ENCODE measurements at places on chromosomes 7 and 10.

GRCh38 chr10:11525503-11525902 is 85.9 kb downstream of the USP6NL start:
- no peak for DNase-seq

GRCh38 chr7:100875356-100875751 is 451 bp downstream of the SRRT start:
- DNase-seq: no peak

DNA sequence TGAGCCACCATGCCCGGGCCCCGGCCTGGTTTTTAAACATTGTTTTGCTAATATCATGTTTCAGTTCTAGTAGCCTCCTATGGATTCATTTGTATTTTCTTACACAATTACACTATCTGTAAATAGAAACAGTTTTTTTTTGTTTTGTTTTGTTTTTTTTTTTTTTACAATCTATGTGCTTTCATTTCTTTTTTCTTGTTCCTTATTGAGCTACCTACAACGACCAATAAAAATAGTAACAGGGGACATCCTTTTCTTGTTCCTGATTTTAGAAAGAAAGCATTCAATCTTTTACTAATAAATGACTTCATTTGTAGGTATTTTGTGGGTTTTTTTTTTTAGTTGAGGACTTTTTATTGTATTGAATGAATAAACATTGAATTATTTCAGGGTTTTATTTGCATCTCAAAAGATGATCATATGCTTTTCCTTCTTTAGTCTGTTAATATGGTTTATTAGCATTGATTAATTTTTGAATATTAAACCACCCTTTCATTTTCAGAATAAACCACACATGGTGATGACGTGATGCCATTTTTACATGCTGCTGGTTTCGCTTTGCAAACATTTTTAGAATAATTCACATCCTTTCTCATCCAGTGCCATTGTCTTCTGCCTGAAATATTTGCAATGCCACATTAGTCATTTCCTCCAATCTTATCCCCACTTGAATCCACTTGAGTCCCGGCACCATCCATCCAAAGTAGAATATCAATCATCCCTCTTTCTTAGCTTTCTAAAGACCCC is 18.1 kb upstream of the AKR1E2 start:
- DNase-seq: no peak

DNA sequence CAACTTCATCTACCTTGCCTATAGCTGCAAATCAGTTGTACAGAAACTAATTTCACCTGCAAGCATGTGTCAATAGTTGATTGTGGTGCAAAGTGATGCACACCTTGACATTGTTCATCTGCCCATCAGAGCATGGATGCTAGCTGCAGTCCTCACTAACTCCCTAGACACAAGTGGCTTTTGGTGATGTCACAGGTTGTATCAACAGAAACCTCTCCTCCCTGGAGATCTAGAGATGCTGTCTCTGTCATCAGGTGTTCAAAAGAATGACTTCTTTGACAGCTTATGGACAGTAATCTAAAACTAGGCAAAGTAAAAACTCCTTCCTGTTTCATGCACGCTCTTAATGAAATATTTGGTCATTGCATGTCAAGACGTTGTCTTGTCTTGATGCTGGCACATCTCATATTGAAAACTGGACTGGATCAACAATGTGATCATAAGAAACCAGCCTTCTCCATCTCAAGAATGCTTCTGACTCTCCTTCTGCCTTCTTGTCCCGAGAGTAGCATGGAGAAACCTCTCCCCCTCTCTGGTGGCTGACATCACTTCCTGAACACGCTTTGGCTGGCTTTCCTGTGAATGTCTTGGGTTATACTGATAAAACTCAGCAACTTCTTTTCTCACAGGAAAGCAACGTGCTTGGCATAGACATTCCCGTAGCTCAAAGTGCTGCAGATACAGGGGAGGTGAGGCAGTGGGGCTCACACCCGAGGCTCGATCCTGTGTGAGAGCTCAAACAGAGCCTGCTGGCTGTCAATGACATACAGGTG is 176.2 kb upstream of the CDCA7L start:
- no peak for DNase-seq

GRCh38 chr10:49601857-49602256 is 8.3 kb upstream of the SLC18A3 start:
- no peak for DNase-seq

DNA sequence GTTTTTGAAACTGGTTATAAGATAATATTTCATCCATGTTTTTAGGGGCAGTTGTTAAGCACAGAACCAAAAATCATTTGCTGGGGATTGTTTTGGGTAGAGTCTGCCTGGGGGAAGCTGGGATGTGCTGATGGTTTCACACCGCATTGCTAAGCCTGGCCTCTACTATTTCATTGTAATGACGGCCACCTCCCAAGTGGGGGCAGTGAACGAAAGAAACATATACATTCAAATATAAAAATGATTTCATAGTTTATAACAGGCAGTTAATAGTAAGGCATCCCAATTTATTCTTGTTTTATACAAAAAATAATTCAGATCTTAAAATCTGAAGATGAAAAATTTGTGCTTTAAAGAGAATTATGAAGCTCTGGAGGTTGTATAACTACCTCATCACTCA is 750.8 kb downstream of the REEP3 start:
- DNase-seq: no peak

GRCh38 chr7:113321201-113321600 is 202.8 kb upstream of the SMIM30 start:
- no peak for DNase-seq

DNA sequence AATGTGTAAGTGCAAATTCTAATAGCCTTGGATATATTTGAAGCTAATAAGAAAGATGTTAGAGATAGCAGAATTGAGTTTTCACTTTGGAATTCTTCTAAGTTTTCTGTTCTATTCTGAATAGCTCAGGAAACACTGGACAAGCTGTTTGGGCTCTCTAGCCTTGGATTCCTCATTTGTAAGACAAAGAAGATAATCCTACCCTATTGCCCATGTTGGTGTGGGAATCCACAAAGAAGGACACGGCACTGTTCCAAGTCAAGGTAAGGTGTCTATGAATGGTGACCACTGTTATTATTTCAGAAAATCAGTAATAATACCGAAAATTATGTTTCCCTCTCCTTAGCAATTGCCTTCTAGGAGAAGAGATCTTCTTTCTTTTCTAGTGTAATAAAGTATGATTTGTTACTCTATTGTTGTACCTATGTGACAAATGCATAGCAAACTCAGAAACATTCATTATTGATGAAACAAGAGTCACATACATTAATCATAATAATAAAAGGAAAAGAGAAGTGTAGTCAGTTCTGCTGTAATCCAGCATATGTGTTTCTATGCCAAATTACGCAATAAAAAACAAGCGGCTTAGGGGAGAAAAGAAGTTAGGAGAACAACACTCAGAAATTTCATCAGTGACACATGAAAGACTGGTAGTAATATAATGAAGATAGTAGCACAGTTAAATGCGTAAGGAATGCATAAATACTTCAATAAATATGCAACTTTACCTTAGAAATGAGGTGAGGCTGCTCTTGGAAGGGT is 1012.3 kb upstream of the PHF14 start:
- DNase-seq: no peak

GRCh38 chr10:38038107-38038931 is 27.8 kb downstream of the ZNF33A start:
- no peak for DNase-seq

DNA sequence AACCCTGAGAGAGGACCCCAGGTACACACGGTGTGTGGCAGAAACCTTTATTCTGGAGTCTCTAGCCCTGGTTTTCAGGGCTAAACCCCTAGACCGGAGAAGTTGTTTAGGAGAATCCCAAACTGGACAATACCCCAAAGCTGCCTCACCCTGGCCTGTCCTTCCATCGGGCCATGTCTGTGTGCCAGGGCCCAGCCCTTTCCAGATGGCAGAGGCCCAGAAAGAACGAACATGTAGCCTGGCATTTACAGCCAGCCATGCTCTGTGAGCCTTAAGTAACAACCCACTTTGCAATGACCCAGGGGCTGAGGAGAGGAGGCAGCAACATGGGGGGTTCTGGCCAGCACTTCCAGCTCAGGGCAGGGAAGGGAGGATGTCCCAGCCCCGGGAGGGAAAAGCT is 142.1 kb downstream of the NEURL1 start:
- no peak for DNase-seq

- no peak for DNase-seq
These were observed 13.0 kb upstream of the PFKP start for GRCh38 chr10:3054183-3054850.

All from iPS DF 19.7 (cell line).